ENCODE measurements at places on chromosomes 7 and 10. TPM values are rescaled to one million over a fixed set of nuclear protein-coding genes. Genes with fewer than 3 reads are reported as not detected.

Gene BAIAP2L1
- 4.6 TPM for total RNA-seq

Gene TMEM184A
- 0.16 TPM for total RNA-seq

Gene HTR5A
- total RNA-seq: not detected

Gene ERCC6
- 15.5 TPM for total RNA-seq

Gene LGI1
- not detected for total RNA-seq

Measured in mesenteric fat pad (tissue), 1 donor.